Uterus (tissue), 4 donors: ENCODE measurements at places on chromosomes 4 and X. TPM values are rescaled to one million over a fixed set of nuclear protein-coding genes. Genes with fewer than 3 reads are reported as not detected.

Gene SYP
- 4.4 TPM for total RNA-seq

Gene KLHL13
- 37.7 TPM for total RNA-seq

Gene CABS1
- 0.28 TPM for total RNA-seq

Gene TEX13B
- total RNA-seq = not detected

Gene ARHGAP6
- total RNA-seq = 22.6 TPM
